ENCODE measurements at places on chromosomes 5 and 9.

DNA sequence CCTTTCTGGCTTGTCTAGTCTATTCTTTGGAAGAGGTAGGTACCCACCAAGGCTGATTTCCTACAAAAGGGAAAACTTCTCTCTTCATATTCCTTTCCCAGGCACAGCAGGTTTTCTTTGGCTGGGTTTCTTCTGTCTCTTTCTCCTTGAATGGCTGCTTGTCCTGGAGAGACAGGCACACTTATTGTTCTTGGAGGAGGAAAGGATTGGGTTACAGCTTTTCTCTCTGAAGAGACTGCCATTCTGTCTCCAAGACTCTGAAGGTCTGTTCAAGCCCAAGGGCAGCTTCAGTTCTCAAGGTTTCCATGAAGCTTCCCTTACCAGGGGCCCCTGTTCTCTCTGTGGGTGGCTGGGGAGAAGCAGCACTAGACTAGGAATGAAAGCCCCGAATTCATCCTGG lies 33.9 kb downstream of the ACTBL2 start:
- DNase-seq: no peak

DNA sequence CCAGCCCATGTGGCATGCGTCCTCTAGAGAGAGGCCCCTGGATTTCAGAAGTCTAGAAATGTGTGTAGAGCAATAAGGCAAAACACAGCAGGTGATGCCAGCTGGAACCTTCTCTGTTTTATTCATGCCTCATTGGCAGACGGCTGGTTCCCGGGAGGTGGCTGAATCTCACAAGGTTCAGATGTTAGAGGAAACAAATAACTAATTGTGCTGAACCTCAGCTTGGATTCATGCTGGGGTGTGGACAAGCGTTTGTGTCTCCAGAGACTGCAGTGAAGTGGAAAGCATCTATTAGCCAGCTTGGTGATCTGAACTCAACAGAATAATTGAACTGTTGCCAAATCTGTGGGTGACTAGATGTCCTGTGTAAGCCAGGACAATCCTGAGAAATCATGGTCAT lies 131.1 kb upstream of the NR4A3 start:
- no peak for DNase-seq

DNA sequence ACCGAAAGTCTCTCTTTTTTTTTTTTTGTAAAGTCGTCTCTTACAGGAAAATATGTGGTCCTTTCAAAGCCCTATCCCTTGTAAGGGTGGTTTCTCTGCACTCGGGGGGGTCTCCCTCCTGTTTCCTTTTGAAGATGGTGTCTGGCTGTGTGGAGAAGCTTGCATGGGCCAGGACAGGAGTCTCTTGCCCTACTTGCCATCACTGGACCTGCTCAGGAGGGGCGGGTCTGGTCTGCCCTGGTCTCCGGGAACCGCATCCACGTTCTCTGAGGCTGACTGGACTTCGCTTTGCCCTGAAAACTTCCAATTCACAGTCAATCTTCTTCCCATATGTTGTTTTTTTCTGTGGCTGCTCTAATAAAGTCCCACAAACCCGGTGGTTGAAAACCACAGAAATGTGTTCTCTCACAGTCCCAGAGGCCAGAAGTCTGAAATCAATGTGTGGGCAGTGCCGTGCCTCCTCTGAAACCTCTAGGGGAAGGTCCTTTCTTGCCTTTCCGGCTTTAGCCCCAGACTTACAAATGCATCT lies 92.9 kb upstream of the IER5L start:
- peak; percentile 92 for DNase-seq

DNA sequence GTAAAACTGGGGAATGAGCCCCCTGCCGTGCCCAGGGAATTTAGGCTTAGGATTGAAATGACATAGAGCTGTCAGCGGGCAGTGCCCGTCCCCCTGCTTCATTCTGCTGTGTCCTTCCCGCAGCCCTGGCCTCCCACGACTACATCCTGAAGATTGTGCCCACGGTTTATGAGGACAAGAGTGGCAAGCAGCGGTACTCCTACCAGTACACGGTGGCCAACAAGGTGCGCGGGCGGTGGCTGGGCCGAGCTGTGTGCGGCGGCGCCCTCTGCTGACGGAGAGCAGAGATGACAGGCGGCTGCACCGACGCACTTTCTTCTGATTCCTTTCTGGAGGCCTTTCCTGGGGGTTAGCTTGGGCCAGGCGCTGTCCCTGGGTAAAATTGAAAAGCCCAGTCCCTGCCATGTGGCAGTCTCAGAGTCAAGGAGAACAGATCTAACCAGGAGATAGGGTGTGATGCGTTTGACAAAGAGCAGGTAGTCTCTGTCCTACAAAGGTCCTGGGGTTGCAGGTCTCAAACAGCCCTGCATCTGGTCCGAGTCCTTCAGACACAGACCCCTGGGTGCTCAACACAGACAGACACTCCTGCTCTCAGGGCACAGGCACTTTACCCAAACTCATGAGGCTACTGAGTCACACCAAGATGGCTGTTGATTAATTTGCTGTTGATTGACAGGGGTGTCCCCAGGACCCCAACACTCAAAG lies 26.8 kb upstream of the RPL26L1 start:
- no peak for DNase-seq

DNA sequence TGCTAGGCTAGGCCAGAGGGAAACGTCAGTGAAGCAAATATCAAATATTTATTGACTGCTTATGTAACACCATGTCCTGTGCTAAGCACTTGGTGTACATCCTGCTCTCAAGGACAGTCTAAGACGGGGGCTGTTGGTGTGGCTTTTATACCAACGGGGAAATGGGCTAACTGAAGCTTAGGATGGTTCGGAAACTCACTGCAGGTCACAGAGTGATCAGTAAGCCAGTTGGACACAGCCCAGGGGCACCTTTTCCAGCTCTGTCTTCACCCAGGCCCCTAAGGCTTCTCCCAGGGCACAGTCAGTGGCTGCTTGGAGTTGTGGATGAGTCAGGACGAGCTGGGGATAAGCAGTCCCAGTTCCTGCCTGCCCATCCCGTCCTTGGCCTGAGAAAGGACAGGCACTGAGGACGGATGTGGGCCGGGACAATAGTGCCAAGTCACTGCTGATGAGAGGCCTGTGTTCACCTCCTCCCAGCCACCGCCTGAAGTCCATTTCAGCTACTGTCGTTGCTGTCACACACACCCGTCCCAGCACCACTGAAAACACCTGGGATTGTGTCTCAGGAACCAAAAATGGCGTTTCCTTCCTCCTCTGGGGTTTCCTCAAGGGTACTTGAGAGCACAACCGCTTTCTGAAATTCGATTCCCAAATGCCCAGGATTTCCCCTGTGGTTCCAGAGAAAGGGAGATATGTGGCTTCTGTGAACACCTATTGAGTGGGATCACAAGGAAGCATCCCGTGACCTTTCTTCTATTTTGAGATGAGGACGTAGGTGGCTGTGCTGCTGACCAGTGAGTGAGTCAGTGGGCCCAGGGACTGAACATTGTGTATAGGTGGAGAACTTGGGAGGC lies 17.5 kb upstream of the SPRY4 start:
- DNase-seq: no peak

DNA sequence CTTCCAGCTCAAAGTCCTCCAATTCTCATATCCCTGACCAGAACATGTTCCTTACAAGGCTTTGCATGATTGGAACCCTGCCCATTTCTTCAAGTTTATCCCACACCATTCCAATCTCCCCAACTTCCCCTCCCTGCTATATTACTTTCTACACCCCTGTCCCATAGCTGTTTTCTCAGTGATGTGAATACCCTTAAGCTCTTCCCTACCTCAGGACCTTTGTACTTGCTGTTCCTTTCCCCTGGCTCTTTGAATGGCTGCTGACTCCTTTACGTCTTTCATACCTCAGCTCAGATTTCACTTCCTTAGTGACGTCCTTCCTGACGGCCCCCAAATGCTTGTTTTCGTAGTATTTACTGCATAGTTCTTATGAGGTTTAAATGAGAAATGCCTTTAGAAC lies 166.2 kb upstream of the ZNF462 start:
- no peak for DNase-seq

DNA sequence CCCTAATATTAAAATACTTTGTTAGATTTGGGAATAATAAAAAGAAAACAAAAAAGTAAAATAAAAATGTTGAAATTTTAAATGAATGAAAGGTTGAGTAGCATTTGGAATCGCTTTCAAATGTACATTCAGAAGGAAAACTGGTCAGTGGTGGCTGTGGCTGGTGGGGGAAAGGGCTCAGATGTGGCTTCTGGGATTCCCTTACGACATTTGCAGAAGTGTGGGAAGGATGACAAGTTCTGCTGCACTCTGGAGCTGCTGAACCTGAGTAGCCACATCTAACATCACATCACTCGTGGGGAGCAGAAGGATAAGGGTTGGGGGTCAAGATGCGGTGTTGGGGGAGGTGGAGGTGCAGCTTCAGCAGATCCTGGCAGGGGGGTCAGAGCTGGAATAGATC lies 25.6 kb upstream of the CAST start:
- DNase-seq: no peak

DNA sequence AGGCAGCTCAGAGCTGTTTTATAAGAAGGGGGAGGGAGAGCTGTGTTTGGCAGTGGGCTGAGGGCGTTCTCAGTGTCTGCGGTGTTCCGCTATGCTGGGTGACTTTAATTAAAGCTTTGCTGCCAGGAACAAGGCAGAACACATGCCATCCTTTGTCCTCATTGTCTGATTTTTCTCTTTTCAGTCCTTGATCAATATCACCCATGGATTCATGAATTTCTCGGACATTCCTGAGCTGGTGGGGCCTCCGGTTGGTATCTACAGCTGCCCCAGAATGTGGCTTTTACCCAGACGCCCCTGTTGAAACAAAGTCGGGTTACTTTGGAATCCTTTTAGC lies 66.5 kb upstream of the TGFBR1 start:
- no peak for DNase-seq

DNA sequence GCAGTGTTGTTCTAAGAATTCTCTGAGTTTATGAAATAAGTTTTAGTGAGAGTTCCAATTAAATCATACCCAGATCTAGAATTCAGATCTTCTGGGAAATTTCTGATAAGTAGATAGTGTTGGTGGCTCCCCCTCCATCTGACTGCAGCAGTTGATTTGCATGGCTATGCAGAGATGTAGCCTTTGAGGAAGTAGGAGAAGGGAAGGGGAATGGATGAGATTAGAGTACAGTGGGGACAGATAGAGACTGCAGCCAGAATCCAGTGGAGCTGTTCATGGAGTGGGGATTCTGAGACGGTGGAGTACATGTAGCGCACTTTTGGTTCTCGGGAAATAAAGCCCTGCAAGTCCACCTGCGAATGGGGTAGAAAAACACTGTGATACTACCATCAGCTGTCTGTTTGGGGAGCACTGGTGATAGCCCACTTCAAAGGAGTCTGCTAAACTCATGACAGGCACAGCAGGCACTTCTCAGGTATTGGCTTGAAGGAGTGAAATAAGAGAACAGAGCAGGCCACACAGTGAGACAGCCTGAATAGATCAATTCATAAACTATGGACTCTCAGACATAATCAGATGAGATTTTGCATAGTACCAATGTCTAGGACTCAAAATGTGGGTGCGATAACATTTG lies 96.8 kb downstream of the ALDH1A1 start:
- no peak for DNase-seq

DNA sequence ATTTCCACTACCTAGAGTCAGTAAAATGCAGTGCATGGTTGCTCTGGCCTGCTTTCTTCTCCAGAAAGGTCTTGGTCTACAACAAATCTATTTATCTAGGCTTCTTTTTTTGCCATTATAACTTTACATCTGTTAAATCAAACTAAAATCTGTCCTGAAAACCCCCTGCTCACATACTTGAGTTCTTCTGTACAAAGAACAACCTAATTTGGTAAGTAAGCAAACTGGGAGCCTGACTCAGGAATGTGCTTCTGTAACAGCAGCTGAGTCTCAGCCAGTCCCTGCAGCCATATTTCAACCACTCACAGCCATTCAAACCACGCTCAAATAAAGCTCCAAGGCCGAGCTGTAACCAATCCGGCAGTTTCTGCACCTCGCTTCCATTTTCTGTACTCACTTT lies 95.8 kb downstream of the PLPP1 start:
- no peak for DNase-seq

DNA sequence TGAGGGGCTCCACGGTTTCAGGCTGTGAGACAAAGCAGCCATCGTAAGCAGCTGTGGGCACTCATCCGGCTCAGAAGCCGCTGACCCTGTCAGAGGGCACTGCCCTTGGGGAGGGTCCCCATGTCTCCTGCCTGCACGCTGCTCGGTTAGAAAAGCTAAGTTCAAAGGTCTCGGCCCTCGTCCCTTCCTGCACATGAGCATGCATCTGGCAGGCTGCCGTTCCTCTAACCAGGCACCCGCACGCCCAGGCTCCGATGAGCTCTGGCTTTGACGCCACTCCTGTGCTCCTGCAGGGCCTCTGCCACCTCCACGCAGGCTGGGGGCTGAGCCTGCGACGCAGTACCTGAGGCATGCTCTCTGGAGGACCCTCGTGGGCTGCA lies 51.3 kb downstream of the NKD2 start:
- DNase-seq: no peak

DNA sequence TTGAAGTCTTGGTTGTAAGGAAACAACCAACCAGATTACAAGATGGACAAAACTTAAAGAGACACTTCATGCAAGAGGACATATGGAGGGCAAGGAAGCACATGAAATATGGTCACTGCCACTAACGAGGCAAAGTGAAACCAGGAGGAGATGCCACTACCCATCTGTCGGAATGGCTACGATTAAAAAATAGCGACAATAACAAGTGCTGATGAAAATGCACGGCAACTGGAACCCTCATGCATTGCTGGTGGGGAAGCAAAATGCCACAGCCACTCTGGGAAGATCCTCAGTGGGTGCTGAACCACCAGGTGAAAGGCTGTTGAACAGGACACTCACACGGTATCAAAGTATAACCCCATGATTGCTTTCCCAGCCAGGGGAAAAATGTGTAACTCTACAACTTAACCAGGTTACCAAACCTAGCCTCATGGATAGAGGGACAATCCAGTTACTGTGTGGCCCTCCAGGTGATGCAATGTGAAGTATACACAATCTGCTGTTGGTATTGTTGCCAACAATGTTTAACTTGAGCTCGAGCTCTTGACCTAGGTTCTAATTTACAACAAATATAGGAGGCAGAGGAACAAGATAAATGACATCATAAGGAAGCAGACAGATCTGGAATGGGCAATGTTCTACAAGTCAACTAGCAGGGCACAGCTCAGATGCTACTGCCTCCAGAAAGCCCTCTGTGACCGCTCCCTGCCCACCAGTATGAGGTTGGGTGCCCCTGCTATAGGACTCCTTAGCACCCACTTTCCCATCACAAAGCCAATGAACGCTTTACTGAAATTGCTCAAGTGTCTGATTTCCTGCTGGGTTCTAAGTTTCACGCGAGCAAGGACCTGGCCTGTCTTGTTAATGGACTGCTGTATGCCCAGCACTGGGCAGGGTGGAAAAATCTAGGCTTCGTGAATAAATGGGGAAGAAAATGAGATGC lies 25.8 kb downstream of the SH3PXD2B start:
- no peak for DNase-seq

- no peak for DNase-seq
Observed at GRCh38 chr5:52786391-52786790, 1.3 kb upstream of the ITGA1 start.

DNA sequence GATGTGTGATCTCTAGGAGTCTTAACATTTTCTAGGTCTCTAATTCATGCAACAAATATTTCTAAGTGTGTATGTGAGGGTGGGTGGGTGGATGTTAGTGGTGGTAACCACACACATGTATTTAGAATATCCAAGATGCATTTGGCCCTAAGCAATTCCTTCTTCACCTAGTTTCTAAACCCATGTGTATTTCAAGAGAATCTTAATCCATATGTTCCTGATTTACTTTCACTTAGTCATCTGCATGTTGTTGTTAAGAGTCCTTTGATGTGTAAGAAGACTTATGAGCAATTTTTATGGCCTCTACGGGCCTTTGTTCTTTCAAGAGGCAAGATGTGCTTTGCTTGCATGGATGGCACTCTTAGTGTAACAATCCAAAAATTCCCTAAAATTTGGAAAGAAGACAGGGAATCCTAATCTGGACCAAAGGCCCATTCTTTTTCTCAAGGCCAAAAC lies 282.6 kb downstream of the SPATA31D1 start:
- peak; percentile 78 for DNase-seq

GRCh38 chr5:118006219-118006618 lies 982.1 kb downstream of the DTWD2 start:
- DNase-seq: no peak

All from GM04503 (cell line).